ENCODE measurements at places on chromosomes 11 and 22.

DNA sequence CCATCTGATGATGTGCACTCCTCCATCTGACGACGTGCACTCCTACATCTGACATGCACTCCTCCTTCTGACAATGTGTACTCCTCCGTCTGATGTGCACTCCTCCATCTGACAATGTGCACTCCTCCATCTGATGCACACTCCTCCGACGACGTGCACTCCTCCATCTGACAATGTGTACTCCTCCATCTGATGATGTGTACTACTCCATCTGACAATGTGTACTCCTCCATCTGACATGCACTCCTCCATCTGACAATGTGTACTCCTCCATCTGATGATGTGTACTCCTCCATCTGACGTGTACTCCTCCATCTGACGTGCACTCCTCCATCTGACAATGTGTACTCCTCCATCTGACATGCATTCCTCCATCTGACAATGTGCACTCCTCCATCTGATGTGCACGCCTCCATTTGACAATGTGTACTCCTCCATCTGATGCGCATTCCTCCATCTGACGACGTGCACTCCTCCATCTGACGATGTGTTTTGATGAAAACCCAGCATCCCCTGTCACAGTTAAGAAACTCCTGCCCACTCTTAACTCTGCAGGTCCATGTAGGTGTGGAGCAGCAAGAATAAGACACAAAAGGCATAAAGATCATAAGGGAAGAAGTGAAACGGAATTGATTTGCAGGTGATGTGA, 9.7 kb upstream of the IL17REL start:
- no peak for ATAC-seq

- peak; percentile 38 for ATAC-seq
Observed at GRCh38 chr11:65781152-65781961, 581 bp upstream of the AP5B1 start.

- ATAC-seq: peak; percentile 90
Observed at GRCh38 chr22:41873391-41873790, 40.5 kb downstream of the SREBF2 start.

GRCh38 chr11:134361661-134362060, 29.9 kb downstream of the GLB1L2 start:
- no peak for ATAC-seq

DNA sequence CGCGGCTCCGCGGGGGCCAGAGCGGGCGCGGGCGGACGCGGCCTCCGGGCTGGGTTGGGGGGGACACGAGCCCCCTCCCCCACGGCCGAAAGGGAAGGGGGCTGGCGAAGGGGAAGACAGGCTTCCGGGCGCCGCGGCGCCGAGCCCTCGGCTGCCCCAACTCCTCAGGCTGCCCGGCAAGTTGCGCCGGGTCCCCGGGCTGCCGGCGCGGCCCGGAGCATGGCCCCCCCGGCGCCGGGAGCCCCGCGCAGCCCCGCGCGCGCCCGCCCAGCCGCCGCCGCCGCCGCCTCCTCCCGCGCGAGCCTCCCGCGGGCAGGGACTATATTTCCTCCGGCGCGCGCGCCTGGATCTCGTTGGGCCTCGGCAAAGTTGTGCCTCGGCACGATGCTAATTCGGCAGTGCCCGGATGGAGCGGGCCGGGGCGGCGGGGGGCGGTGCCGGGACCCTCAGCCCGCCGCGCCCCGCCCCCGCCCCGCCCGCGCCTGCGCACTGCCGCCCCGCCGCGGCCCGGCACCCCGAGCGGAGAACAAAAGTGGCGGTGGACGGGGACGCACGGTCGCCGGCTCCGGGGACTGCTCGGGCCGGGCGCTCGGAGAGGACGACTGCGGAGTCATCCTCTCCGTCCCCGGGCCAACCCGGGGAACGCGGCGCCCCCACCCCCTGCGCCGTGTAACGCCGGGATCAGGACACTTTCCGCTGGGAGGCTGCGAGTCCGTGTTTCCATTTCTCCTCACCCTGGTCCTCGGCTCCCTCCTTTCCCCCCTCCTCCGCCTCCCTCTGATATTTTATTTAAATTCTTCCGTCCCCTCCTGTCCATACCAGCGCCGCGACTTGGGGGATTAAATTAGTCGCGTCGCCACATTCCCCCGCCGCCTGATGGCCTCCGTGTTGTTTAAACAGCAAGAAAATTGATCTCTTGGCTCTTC, at the start of gene PHF21B:
TSS of gene PHF21B (minus strand) at position 400 of the 926 bp plus-strand sequence. CDS start 456 bp downstream, outside the sequence.
- ATAC-seq: no peak

DNA sequence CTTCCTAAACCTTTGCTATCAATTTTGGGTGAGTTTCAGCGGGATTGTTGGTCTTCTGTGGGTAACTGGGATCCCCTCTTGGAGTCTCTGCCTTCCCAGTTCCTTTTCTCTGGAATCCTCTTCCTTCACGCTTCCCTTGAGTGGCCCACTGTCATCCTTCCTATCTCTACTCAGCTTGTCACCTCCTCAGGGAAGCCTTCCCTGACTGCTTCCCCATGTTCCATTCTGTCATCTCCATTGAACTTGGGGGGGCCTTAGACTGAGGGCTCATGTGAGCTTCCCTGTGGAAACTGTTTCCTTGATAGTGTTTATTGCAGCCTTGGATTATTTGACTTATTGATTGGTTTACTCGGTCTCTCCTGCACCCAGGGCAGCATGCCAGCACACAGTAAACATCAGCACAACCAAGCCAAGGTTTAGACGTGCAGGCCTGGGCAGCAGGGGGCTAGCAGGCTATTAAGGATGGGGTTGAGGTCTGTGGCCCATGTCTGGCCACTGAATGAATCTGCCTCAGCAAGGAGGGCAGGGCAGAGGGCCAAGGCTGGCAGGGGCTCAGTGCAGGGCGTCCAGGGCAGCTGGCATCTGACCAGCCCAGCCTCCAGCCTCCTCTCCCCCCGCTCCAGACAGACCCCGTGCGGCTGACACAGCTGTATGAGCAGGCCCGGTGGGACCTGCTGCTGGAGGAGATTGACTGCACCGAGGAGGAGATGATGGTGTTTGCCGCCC, 7.2 kb downstream of the TRPT1 start:
- ATAC-seq: no peak

DNA sequence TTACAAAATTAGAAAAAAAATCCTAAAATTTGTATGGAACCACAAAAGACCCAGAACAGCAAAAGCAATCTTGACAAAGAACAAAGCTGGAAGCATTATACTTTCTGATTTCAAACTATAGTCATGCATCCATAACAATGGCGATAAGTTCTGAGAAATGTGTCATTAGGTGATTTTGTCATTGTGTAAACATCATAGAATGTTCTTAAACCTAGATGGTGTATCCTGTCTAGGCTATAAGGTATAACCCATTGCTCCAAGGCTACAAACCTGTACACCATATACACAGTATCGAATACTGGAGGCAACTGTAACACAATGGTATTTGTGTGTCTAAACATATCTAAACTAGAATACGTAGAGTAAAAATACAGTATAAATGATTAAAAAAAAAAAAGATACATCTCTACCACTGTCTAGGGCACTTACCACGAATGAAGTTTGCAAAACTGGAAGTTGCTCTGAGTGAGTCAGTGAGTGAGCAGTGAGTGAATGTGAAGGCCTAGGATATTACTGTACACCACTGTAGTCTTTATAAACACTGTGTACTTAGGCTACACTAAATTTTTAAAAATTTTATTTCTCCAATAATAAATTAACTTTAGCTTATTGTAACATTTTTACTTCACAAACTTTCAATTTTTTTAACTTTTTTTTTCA, 18.1 kb upstream of the SC5D start:
- ATAC-seq: no peak

DNA sequence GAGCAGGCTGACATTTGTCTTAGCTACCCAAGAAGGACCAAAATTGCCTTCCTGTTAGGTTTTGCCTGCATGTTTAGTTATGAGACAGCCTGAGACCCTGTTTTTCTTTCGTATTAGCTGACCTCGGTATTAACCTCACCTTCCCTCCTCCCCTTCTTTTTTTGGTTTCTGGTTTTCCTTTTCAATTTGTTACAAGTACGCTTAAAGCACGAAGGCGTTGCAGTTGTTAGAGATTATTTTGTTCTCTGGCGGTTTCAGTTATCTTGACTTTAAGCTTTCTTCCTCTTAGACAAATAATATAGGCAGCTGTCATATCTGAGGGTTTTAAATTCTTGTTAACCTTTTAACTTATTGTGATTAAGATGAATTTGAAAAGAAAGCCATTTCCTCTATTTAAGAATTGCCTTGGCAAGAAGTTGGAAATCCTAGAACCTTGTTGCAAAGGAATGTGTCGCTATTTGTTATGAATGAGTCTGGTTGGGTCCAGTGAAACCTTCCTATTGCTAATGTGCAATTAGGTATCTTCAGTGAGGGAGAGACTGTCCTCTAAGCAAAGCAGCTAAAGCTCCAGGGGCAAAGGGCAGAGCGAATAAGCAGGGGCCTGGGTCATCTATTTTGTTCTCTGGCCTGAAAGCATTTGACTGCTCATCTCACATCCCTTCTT, 45.7 kb downstream of the PACS1 start:
- peak; percentile 61 for ATAC-seq

DNA sequence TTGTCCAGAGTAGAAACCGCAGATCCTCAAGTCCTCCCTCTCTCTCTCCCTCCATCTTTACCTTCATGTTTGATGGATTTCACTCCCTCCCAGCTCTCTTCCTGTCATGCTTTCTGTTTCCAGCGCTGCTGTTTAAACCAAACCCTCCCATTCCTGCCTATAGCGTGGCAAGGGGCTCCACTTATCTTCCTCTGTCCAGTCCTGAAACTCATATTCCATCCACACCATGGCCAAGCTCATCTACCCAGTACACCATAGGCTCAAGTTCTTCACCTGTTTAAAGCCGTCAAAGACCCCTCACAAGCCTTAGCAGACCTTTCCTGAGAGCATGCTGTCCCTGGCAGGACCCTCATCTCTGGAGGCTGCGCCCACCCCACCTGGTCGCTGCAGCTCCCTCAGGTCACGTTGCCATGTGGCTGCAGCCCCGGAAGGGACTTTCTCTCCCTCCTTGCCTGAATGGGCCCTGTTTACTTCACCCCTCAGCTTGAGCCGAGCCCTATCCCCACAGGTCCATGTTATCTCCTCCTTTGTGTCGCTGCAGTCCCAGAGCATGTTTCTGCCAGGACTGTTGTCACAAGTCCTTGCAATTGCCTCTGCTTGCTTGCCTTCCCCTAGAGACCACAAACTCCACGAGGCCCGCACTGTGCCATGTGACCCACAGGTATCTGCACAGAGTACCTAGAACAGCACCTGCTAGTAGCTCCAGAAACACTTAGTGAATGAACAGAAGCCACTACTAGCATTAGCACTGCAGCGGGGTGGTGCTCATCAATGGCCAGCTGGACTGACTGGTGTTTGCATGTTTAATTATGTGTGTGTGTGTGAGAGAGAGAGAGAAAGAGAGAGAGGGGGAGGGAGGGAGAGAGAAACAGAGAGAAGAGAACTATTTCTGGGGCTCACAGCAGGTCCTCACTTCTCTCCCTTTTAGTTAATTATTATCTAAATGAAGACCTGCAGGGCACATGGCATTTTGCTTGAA, 149.4 kb upstream of the SNX19 start:
- no peak for ATAC-seq

GRCh38 chr22:31229402-31230079, 17.4 kb downstream of the LIMK2 start:
- ATAC-seq: peak; percentile 49

DNA sequence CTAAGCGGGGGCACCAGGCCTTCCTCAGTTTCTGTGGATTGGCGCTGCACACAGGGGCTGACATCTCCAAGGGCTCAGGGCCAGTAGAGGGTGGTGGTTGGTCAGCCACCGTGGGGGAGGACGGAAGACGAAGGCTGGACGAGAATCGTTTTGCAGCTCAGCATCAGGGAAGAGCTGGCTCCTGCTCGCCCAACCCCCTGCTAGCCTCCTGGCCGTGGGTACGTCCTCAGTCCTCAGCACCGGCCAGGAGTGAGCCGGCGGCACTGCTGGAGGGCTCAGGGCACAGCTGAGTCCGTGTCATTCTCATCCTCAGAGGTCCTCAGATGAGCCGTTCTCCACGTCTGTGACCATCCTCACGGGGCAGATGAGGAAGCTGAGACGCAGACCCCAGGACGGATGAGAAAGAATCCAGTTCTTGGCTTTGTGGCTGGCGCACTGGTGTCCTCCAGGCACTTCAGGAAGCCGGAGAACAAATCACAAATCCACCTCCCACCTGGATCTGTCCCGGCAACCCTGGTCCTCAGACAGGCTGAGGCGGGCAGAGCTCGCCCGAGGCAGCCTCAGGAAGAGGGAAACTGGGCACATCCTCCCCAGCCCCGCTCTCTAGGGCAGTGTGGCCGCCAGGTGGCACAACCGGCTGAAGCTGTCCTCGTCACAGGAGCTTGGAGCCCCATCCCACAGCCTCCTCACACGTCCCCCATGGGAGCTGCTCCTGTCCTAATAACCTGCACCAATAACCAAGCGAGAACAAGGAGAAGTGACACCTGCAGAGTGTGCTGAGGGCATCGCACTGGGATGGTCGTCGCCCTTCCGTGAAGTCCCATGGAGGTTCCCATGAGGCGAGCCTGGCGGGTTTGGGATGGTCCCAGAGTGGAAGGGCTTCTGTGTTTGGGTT, 393.7 kb downstream of the BRD1 start:
- no peak for ATAC-seq

DNA sequence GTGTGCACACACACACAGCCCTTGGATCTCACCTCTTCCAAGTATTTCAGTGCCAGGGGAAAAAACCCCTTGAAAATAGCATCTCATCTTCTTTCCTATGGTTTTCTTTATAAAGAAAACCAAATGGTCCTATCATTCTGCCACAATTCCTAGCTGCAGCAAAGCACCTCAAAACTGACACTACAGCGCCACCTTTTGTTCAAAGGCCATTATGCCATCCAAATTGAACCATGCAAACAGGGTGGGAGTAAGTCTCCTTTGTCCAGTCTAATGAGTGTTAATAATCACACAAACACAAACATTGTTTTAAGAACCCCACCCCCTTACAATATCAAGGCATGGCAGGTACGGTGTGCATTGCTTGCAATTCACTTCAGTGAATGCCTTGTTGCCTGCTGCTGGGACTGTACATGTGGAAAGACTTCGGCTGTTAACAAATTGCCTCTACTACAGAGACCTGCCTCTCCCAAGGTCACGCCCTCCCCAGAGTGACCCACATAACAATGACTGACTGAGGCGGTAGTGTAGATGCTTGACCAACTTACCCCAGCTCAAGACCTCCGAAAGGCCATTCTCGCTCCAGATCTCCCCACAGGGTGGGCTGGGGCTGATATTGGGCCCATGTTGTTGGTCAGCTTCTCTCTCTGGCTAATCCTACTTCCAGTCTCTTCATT, 31.7 kb downstream of the FAM181B start:
- no peak for ATAC-seq

GRCh38 chr22:20567371-20567847, 60.0 kb downstream of the MED15 start:
- no peak for ATAC-seq

- no peak for ATAC-seq
Observed at GRCh38 chr11:109197656-109198055, 224.3 kb upstream of the C11orf87 start.

- ATAC-seq: peak; percentile 98
Observed at GRCh38 chr11:68297812-68298658, 14.4 kb upstream of the LRP5 start.

- ATAC-seq: no peak
Observed at GRCh38 chr11:3015796-3016195, 23.7 kb upstream of the NAP1L4 start.
